Kidney tubule cell (primary cell): ENCODE measurements at places on chromosomes 16 and 17.
A peak's percentile ranks its signal among the peaks of the same experiment; 100 is the strongest.

- DNase-seq = peak; percentile 73
Measured at GRCh38 chr16:28543072-28543471, 4.3 kb upstream of the NUPR1 start.

GRCh38 chr17:56074361-56074890 is 78.8 kb upstream of the ANKFN1 start:
- DNase-seq = no peak

GRCh38 chr17:37240381-37240780 is 135.4 kb upstream of the C17orf78 start:
- no peak for DNase-seq

DNA sequence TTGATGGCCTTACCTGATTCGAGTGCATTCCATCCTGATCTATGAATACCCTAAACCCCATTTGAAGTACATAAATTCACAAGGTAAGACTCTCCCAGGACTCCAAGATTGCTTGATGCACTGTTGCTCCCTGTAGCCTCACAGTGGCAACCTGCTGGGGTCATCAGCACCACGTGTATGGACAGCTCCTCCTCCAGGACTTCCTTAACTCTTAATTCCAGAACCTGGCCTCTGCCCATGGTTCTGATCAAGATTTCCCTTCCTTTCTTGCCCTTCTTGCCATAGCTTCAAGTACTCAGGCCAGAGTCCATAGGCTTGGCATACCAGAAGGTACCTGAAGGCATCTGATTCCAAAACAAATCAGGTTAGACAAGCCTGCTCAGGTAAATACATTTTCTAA is 34.0 kb upstream of the NLK start:
- DNase-seq = peak; percentile 66

- DNase-seq = no peak
Measured at GRCh38 chr17:9343516-9343915, 232.1 kb downstream of the STX8 start.

- no peak for DNase-seq
Measured at GRCh38 chr16:52499060-52499440, 47.9 kb downstream of the TOX3 start.

DNA sequence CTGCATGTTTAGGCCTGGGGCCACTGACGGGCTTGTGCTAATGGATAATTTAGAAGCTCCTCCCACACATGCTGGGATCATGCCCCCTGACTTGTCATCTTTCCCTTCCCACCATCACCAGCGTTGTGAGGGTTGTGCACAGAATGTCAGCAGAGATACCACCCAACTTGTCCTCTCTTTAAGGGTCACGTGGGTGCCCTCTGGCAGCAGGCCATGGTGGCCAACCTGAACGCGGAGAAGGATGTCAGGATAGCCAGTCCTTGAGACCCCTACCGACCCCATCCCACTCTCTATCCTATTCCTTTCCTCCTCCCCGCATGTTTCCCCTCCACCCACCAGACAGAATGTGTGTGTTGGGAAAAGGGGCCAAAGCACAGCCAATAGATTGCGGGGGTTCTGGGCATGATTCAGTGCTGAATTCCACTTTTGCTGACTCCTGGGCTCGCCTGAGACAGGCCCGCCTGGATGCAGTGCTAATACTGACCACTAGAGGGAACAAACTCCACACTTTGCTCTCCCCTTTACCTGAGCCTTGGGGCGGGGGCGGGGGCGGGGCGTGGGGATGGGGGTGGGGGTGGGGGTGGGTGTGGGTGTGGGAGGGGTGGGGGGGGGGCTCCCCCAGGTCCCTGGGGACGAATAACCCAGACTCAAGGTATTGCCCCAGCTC is at the start of gene GH2:
GH2 (minus strand) TSS at position 10 of the 667 bp plus-strand sequence. CDS start 143 bp downstream, outside the sequence.
- DNase-seq = peak; percentile 56

DNA sequence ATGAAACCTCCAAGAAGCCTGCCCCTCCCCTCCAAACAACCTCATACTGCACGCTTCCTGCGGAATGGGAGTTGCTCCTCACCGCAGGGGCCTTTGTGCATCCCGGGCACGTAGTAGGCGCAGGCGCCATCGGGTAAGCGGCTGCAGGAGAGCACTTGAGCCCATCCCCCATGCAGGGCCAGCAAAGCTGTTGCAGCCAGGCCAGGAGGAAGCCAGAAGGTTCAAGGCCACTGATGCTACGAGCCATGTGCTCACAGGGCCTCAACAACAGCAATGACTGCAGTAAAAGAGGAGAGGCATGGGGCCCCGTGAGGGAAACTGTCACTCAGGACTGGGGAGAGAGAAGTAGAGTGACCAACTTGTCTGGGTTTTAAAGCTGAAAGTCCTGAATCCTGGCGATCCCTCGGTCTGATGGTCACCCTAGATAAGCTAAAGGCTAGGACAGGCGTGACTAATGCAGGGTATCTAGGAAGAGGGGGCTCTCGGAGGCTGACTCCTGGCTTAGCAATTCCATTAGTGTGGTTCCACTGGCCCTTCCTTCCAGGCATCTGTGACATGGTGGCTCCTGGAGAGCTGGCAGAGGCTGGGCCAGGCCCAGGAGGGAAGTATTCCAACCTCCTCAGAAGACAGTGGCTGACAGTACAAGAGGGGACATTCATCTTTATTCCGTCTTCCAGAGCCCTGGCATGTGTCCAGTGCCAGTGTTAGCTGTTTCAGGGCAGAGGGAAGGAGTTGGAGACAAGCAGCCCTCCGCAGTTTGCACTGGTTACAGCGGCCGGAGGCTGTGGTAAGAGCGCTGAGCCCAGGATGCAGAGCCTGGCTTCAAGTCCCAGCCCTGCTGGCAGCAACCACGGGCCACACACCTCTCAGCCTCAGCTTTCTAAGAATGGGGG is 20.8 kb downstream of the GOSR2 start:
- DNase-seq = peak; percentile 77

DNA sequence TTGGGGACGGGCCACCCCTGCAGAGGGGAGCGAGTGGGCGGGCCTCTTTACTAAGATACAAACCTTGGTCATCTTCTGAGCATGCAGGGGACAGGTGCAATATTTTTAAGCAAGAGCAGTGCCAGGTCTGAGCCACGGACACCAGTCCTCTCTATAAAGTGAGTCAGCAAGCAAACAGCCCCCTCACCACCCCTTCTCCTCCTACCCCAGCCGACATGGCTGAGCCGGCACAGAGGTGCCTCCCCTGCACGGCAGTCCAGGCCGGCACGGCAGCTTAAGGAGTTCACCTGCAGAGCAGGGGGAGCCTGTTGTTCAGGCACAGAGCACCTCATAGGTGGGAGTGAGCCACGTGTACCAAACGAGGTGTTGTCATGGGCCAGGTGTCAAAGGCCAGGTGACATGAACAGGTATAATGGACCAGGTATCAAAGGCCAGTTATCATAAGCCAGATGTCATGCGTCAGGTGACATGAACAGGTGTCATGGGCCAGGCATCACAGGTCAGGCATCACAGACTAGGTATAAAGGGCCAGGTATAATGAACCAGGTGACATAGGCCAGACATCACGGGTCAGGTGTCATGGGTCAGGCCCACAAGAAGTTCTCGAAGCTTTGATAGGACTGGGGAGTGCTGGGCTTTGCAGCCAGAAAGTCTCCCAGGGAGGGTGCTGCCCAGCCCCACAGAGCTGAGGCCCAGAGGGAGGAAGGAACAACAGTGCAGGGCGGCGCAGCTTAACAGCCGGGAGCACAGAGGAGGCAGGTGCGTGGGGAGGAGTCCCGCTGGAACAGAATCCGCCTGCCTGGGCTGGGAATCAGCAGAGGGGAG is 42.6 kb upstream of the ZNF469 start:
- peak; percentile 41 for DNase-seq

GRCh38 chr17:82567286-82567685 is 47.8 kb downstream of the FOXK2 start:
- no peak for DNase-seq

- DNase-seq = peak; percentile 9
Measured at GRCh38 chr16:49183911-49184310, 97.7 kb downstream of the CBLN1 start.

GRCh38 chr16:83888672-83889044 is 10.3 kb upstream of the MLYCD start:
- no peak for DNase-seq

GRCh38 chr17:3004925-3005324 is 58.5 kb downstream of the OR1D5 start:
- peak; percentile 81 for DNase-seq

DNA sequence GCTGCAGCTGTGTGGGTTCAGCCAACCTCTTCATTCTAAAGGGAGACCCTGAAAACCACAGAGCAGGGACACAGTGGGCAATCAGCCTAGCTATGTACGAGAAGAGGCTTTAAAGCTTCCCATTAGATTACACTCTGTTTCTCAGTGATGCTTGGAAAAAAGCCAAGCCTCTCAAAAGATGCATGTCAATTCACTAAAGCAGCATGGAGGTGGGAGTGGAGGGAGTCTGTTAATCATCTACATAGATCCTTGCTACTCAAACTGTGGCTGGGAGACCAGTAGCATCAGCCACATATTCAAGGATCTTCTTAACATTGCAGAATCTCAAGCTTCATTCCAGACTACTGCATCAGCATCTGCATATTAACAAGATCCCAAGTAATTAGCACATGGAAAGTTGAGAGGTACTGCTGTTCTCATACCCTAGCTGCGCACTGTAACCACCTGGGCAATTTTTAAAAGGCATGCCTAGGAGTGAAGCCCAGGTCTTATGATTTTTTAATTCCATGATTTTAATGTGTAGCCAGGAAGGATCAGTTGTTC is 305.9 kb downstream of the PMP22 start:
- no peak for DNase-seq

GRCh38 chr16:84175350-84176081 is 11.3 kb downstream of the TAF1C start:
- peak; percentile 52 for DNase-seq

DNA sequence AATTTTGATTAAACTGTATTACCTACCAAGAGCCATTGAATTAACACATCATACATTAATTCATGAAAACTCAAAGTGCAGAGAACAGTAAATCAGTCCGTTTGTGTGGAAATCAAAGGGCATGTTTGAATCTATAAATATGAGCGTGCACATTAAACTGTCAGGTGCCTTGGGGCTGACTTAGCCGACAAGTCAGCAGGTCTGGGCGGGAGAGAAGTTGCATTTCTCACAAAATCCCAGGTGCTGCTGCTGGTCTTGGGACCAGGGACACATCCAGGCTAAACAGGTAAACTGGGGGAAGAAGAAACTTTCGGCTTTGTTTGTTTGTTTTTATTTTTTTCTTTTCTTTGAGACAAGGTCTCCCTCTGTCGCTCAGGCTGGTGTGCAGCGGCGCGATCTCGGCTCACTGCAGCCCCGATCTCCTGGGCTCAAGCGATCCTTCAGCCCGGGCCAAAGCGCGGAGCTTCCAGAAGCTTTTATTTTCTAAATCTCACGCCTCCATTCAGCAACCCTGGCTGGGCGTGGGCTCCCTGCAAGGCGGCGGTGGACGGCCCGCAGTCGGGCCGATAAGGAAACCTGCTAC is 213.9 kb downstream of the MRTFB start:
- no peak for DNase-seq

DNA sequence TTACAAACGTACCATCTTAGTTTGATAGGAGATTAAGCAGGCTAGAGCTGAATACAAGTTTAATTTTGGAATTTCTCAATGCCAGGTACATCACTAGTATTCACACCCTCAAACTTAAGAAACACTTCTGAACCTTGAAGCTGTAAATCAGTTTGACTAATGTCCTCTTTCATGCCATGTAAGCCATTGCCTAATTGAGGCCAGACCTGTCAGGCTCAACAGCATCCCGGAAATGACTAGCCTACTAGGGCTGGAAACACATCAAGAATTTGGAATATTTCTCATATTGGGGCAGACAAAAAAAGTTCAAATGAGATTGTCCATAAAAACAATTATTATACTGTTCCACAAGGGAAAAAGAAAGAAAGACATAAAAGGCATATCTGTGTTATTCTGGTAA is 1.7 kb downstream of the USP32 start:
- DNase-seq = peak; percentile 57

- no peak for DNase-seq
Measured at GRCh38 chr17:73365301-73365874, 53.6 kb upstream of the CDC42EP4 start.

- DNase-seq = no peak
Measured at GRCh38 chr17:70215656-70216055, 46.3 kb downstream of the KCNJ2 start.

DNA sequence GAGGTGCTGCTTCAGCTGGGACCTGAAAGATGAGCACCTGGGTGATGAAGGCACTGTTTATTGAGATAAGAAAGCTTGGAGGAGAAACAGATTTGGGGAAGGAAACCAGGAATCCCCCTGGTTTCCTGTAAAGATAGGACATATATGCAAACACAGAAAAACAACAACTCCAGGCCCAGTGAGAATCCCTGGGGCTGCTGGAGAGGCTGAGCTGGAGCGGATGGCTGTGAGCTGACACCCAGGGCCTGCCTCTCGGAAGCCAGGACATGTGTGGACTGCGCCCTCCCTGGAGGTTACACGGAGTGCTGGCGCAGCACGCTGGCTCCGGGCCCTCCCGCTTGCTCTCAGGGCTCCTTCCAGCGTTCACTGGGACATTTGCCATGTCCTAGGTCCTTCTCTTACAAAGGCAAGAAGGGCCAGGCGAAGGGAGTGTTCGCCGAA is 57.5 kb downstream of the CYB5B start:
- no peak for DNase-seq

GRCh38 chr16:50960517-50961202 is 190.4 kb downstream of the SALL1 start:
- no peak for DNase-seq

DNA sequence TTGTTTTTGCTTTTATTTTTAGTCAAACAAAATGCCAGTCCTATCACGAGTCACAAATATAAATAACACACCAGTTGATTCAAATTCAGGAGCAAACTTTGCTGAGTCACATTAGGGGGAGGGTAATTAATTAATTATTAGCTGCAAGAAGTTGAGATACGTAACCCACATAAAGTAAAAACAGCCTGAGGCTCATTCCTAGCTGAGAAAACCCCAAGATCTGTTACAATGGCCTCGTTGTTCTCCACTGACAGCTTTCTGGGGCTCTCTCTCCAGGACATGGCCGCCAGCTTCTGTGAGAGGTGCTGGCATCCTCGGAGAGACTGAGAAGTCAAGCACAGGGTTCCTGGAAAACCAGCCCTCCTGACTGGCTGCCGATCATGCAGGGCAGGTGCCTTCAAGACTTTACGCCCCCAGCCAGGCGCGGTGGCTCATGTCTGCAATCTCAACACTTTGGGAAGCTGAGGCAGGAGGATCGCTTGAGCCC is 11.1 kb downstream of the RAB40B start:
- DNase-seq = peak; percentile 91

- no peak for DNase-seq
Measured at GRCh38 chr16:1991588-1991947, 1.8 kb downstream of the SYNGR3 start.

DNA sequence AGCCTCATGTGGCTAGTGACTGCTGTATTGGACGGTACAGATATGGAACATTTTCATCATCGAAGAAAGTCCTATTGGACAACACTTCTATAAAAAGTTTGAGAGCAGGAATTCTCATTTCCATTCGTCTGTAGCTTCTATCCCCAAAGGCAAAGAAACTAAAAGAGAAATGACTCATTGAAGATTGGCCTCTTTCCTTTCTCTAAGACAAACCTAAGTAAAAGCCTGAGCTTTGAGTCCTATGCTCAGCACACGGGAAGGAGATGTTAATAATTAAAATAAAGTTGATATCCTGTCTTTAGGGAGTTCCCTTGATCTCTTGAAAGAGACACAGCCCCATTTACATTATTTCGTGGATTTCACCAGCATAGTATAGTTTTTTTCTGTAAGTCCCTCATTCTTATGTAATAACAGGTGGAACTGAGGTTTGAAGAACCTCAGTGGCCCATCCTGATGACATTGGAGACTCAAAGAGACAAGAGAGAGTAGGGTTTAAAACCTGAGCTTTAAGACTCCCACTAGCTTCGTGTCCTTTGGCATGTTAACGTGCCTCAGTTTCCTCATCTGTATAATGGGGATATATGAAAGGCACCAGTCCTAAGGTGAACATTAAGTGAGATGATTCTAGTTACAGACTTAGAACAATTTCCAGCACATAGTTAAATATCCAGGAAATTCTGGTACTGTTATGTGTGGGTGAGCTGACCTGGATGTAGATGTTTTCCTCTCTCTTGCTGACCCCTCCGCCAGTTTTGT is 174.0 kb downstream of the IRX3 start:
- peak; percentile 43 for DNase-seq
